Stimulated activated CD8-positive, alpha-beta memory T cell treated with anti-CD3 and anti-CD28 coated beads, Interleukin-4, amount 100 ng/mL, for 48 hours (primary cell): ENCODE measurements at places on chromosomes 6 and 20.

DNA sequence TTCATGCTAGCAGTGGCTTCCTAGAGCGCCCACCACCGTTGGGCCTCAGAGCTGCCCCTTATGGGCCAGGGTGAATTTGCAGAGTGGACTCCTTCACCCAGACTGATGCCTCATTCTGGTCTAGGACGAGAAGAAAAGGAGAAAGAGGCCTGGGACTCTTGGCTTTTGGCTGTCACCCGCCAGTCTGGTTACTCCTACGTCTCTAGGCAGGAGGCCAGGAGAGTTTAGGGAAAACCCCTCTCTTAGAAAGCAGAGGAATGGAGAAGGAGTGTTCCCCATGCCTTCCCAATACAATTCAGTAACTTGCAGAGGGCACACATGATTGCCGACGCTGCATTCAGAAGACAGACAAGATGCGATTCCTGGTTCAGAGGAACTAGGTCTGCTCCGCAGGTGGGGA is 70.1 kb downstream of the CDC5L start:
- no peak for DNase-seq

DNA sequence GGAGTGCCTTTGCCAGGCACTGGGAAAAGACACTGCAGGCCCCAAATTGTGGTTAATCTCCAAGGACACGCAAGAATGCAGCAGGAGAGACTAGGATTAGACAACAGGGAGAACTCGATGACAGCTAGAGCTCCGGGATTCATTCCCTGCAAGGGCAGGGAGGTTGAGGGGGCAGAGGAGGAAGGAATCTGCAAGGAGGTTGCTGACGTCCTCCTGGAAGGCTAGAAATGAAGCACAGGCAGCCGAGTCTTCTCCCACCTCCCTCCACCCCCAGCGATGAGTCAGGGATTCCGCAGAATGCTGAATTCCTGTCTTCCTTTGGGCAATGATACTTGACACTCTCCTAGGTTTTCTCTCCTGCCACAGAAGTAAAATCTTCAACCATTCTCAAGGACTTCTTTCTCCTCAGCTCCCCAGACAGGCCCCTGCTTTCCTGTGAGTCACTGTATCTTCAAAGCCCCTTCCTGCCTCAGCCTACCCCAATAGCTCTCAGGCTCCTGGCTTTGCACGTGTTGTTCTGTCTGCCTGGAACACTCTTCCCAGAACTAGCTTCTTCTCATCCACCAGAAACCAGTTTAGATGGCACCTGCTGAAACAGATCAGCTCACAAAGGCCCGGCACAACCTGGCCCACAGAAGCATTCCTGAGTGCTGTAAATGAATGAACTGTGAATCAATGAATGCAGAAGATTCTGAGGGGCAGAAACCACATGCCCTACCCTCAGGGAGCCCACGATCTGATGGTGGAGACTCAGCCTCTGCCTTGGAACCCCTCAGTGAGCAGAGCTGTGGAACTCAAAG is 85.6 kb downstream of the MRPL14 start:
- DNase-seq, result no peak

GRCh38 chr6:145632971-145633370 is 102.3 kb downstream of the EPM2A start:
- no peak for DNase-seq

- DNase-seq, result no peak
Measured at GRCh38 chr6:24949020-24949569, 13.3 kb upstream of the RIPOR2 start.

DNA sequence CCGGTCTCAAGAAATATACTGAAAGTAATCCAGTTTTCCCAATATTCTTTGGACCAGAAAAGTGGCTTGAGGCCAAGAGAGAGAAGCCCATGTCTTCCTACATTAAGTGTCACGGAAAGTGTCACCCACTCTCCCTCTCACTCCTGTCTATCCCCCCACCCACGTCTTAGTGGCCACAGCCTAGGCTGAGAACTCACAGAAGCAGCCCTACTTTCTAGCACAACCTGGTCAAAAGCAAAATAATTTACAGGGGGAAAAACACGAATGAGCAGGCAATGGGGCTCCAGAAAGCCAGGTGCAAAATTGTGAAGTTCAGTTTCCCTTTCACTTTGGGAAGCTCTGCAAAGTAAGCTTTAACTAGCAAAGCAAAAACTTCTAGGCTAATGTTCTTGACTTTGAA is 118.0 kb downstream of the OPRM1 start:
- no peak for DNase-seq

GRCh38 chr6:129776542-129777330 is 66.8 kb upstream of the ARHGAP18 start:
- DNase-seq, result no peak

DNA sequence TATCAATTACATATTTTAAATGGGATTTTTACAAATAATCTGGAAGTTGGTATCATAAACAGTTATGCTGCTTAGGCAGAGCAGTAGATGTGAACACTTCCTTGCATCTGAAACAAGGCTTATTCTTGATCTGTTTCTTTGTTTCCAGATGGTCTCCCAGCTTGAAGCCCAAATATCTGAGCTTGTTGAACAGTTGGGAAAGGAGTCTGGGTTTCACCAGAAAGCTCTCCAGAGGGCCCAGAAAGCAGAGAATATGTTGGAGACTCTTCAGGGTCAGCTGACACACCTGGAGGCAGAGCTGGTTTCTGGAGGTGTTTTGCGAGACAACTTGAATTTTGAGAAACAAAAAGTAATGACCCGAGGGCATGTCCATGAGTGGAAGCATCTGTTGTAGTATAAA is 91.9 kb downstream of the CCDC170 start:
- DNase-seq, result no peak

DNA sequence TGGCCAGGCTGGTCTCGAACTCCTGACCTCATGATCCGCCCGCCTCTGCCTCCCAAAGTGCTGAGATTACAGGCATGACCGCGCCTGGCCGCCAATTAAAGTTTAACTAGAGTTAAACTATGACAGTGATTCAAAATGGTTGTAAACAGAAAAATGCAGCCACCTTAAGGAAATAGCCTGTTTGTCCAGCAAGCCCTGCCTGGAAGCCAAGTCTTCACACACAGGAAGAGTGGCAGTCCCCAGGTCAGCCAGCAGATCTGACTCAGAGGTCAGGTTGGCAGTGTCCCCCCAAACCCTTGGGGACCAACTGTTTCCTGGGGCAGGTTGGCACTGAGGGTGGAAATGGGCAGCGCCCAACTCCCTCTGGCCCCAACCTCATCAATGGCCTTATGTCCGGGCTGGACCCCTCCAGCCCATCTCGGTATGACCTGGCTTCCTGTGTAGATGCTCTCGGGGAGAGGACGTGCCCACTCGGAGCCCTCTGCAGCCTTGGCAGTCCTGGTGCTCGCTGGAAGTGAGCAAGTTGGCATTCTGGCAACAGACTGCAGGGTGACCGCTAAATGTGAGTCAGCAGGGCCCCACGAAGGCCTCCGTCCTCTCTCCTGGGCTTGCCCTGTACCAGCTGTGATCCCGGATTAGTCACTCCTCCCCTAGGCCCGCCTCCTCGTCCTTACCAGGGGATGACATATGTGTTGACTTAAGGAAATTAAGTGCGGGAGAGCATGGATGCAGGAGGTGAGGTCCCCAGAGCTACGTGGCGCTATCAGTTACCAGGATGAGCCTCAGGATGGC is 9.7 kb upstream of the HSP90AB1 start:
- DNase-seq, result peak; percentile 84

DNA sequence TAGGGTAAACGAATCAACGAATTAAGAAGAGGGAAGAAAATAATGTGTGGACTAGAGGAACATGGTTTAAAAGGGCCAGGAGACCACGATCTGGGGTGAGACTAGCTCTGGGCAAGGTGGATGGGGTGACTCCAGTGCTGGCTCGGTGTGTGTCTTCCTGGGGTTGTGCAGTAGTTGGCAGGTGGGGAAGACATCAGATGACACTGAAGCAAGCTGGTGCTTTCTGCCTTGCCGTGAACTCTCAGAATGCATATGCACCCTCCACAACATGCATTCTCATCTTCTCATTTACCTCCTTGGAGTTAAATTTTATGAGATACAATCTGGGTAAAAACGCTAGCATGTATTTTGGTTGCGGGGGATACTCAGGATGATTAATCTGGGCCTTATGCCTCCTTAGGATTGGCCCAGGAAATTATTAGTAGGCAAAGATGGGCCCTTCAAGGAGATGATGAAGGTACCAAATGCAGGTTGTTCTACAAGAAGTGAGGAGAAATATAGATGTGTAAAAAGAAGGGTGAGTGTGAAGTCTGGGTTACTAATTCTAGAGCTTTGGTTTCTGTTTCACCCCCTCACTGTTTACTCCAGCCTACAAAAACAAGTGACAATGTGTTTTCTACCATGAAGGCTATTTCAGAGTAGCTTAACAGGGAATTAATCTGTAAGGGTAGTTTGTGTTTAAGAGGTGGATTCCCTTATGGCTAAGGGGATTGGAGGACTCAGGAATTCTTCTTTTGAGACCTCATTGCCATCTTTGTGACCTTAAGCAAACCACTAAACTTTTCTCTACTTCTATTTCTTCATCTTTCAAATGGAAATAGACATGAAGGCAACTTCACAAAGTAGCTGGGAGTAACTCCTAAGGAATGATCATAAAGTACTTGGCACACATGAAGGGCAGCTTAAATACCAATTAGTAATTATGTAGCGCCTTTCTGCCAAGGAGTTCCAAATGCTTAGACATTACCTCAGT is 71.0 kb upstream of the SUPT3H start:
- DNase-seq, result no peak

GRCh38 chr6:6614096-6614982 is 25.8 kb downstream of the LY86 start:
- DNase-seq, result peak; percentile 33
